ENCODE measurements at places on chromosomes 6 and 20.
A peak's percentile ranks its signal among the peaks of the same experiment; 100 is the strongest.

GRCh38 chr6:4790158-4790899 is 14.1 kb downstream of the CDYL start:
- no peak for DNase-seq

DNA sequence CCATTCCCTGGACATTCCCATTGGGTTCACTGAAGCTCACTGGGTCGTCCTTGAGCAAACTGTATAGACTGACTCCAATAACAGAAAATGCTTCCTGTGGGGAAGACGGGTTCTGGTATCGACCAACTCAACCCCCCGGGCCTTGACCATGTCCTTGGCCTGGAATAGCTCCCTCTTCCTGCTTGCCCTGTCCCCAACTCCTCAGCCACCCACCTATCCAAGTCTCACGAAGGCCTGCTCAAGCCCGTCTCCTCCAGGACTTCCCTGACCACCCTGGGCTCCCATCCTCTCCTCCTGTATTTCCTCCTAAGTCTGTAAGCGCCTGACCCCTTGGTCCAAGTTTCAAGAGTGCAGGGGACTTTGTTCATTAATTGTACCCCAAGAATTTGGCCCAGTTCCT is 2.8 kb upstream of the HMGA1 start:
- DNase-seq: no peak

GRCh38 chr6:91490671-91491301 is 903.9 kb upstream of the MAP3K7 start:
- DNase-seq: no peak

- DNase-seq: peak; percentile 73
These were observed 9.2 kb downstream of the ITPA start for GRCh38 chr20:3218307-3218988.

DNA sequence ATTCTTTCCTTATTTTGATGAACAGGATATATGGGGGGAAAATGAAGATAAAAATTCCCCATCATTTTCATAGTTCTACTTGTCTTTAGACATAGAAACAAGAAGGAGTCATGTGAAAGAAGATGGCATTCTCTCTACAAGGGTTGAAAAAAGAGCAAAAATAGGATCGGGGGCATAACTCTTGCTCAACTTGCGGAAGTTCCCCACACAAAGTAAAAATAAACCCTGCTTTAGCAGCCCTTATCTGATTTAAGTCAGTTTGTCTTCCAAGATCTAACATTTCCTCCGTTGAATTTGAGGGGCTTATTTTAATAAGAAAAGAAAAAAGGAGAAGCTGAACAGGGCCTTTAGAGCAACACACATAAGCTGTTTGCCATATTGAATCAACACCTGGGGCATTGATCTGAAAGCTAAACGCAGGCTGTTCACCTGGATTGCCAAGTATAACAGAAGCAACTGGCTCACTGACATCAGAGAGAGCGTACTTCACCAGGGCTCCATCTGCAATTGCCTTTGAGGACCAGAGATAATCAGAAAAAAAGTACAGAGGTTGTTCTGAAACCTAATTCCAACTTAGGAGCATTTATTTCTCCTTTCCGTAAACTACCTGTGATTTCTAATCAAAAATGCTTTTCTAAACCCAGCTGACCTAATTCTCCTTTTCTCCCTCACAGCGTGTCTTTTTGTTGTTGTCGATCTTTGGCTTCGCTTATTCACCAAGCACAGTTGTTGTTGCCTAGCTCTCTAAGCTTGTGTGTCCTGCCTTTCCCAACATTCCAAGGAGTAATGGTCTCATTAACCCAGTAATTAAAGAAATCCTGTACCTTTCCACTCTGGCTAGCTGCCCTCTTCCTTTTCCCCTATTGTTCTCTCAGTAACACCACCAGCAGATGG is 568.0 kb downstream of the KIF16B start:
- DNase-seq: no peak

Data from GM12865 (cell line).